AG04450 (cell line): ENCODE measurements at places on chromosomes 3 and 15.

- DNase-seq: no peak
Observed at GRCh38 chr3:150062492-150062891, 91.8 kb upstream of the PFN2 start.

DNA sequence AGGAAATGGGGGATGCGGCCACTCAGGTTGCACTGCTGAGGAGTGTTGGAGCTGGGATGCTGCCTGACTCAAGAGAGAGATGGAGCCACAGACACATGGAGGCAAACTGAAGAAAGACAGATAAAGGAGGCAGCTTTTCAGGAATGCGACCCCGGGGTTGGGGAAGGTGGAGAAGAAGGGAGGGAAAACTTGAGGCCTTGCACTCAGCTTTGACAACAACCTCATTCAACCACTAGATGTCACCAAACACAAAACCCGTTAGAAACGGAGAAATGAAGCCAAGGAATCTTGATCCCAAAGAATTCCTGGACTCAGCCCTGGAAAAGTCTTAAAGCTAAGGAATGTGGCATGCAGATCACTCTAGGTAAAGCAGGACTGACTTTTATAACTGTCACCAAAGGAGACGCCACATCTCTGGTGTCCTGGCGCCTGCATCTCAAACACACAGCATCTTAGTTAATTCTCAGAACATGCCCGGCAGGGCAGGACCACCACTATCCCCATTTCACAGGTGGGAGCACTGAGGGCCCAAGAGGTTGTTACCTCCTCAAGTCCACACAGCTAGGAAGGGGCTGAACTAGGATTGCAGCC, 59.6 kb upstream of the LMCD1 start:
- peak; percentile 48 for DNase-seq

- no peak for DNase-seq
Observed at GRCh38 chr15:63277038-63277892, at the start of gene APH1B. TSS of gene APH1B (plus strand) at chr15:63277605. CDS start at chr15:63277624, 19 bp downstream.

GRCh38 chr15:90603893-90604292, 74.2 kb downstream of the CRTC3 start:
- DNase-seq: no peak

GRCh38 chr3:53353202-53353601, 5.9 kb upstream of the DCP1A start:
- no peak for DNase-seq

DNA sequence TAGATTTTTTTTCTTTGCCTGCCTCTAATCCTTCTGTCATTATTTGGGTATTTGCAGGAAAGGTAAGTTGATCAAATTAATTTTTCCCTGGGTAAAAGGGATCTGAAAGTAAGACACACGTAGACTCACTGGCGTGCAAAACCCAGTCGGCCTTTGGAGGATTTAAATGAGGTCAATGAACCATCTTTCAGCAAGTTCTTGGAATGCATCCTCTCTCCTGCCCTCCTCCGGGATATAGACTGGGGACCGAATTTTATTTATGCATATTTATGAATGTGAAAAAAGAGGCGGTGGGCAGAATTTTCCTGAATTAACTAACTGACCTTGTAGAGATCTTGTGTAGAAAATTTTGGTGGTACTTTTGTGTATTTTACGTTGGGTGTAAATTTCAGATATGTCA, 2.2 kb downstream of the CADM2 start:
- DNase-seq: no peak
